ENCODE measurements at places on chromosomes 7 and 10. TPM values are rescaled to one million over a fixed set of nuclear protein-coding genes. Genes with fewer than 3 reads are reported as not detected.

The HPS6 gene
- total RNA-seq: 27.4 TPM

The DPP6 gene
- not detected for total RNA-seq

The C10orf62 gene
- not detected for total RNA-seq

The AFAP1L2 gene
- total RNA-seq: 1.9 TPM

The ACBD7 gene
- 3.9 TPM for total RNA-seq

The IL2RA gene
- total RNA-seq: not detected

The SPDYE8 gene
- not detected for total RNA-seq

The LBX1 gene
- total RNA-seq: under 0.01 TPM

The SYCE1 gene
- not detected for total RNA-seq

The PLXNA4 gene
- total RNA-seq: under 0.01 TPM

The SPDYE2B gene
- total RNA-seq: not detected

The OR13A1 gene
- not detected for total RNA-seq

The TSPAN12 gene
- 0.17 TPM for total RNA-seq

The LYZL1 gene
- not detected for total RNA-seq

The ZPBP gene
- not detected for total RNA-seq

The NRP1 gene
- total RNA-seq: 147 TPM

The CYP26A1 gene
- not detected for total RNA-seq

The CFAP46 gene
- 3.9 TPM for total RNA-seq

The PDK4 gene
- 0.45 TPM for total RNA-seq

The ARHGAP21 gene
- total RNA-seq: 59.0 TPM

The KIAA1549 gene
- total RNA-seq: 1.0 TPM

The CYTH3 gene
- total RNA-seq: 26.9 TPM

The CPA2 gene
- not detected for total RNA-seq

The CPXM2 gene
- 0.45 TPM for total RNA-seq

The AZGP1 gene
- under 0.01 TPM for total RNA-seq

The SPAM1 gene
- not detected for total RNA-seq

The STAG3 gene
- total RNA-seq: 0.84 TPM

The SLC4A2 gene
- total RNA-seq: 91.9 TPM

The CLRN3 gene
- total RNA-seq: not detected

The UCMA gene
- not detected for total RNA-seq

The SH2D4B gene
- not detected for total RNA-seq

The TMEM273 gene
- total RNA-seq: not detected

Data from bronchus fibroblast of lung (primary cell).